ENCODE measurements at places on chromosomes 4 and X.

DNA sequence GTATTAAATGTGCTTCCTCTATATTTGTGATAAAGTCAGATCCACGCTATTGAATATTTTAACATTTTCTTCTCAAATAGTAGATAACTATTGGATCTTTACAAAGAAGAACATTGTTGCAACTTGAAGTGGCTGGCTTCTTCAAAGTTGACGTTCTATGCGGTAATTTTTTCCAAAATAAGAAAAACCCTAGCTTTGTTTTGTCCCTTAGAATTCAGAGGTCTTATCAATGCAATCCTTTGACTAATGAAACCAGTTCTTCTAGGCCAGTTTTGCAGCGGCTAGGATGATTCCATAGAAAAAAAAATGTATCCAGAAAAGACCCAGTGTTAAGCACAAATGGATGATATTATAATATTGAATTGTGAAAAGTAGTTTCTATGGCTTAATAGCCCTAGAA is 89.6 kb downstream of the ANTXR2 start:
- no peak for DNase-seq

- no peak for DNase-seq
Observed at GRCh38 chr4:140076307-140076706, 77.7 kb downstream of the MAML3 start.

- no peak for DNase-seq
Observed at GRCh38 chr4:17707671-17708070, 73.8 kb downstream of the FAM184B start.

- DNase-seq = no peak
Observed at GRCh38 chr4:112853662-112854256, 195.7 kb upstream of the ANK2 start.

DNA sequence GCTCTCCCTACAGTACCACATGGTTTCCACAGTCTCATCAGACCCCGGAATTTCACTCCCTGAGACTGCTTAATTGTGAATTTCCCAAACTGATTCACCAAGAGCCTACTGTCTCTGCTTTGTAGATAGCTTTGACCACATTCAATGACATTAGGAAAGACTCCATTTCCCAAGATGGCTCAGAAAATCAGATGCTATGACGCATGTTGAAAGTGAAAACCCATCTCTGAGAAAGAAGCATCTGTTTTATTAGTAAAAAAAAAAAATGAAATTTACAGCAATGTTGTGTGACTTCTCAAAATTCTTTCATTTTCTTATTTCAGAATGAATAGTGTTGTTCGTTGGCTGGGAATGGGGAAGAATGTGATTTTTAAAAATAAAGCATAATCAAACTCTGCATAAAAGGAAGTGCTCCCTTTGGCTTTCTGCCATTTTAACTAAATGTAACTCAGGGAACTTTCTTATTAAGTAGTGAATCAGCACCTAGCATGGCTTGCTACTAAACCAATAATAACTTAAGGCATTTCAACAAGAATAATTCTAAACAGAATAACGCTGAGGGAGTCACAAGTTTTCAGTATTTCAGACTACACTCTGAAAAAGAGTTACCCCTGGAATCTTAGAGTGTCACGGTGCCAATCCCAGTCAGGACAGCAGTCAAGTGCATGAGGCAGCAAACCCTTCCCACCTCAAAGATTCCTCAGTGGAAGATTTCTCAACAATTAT is 97.4 kb upstream of the MYOZ2 start:
- DNase-seq = no peak

DNA sequence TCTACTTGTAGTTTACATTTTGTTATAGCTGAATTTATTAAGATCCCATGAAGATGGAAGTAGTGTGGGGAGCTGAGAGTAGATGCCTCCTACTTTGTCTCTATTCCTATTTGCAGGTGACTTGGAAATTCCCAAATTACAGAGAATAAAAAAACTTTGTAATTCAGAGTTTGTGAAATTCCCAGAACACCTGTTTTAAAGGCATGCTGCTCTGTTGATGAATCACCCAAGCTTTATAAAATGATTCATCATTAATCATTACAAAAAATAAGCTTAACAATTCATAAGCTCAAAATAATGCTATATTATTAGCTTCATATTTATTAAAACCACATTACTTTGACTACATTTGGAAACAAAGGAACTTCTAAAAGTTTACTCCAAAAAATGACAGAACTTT is 856.3 kb downstream of the RPA4 start:
- no peak for DNase-seq

DNA sequence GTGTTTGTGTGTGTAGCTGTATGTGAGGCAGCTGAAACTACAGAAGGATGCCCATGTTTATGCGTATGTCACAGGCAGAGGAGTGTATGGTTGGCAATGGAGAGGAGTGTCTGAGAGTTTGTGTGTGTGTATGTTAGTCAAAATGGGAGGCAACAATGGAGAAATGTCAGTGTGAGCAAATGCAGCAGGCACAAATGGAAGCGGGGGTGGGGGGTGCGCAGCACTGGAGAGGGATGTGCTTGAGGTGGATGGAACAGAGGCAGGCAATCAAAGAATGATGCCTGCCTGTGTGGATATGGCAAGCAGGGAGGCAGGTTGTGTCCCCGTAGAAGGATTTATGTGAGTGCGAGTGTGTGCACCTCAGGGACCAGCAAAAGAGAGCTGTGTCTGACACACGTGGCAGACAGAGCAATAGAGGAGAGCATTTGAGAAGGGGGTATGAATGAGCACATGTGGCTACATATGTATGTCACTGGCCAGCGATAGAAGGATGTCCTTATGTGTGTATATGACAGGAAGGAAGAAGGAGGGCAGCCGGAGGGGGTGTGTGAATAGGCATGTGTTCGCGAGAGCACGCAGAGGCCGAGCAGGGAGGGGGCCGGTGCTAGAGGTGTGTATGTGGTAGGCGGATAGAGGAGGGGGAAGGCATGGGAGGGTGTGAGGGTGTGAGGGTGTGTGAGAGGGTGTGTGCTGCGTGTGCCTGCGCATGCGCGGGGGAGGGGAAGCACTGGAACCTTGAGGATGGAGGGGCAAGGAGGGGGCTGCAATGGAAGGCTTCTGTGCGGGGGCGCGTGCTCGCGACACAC is 1.1 kb downstream of the PJA1 start:
- peak; percentile 67 for DNase-seq

Measured in stimulated activated naive CD8-positive, alpha-beta T cell treated with anti-CD3 and anti-CD28 coated beads, Interleukin-15, amount 100 ng/mL, for 72 hours (primary cell).